ENCODE measurements at places on chromosomes 5 and 9.

- no peak for DNase-seq
Measured at GRCh38 chr5:179800696-179801201, 5.9 kb downstream of the MGAT4B start.

GRCh38 chr5:139650689-139651042 is 2.5 kb downstream of the CXXC5 start:
- DNase-seq = no peak

GRCh38 chr5:53080271-53080670 is 29.3 kb downstream of the MOCS2 start:
- DNase-seq = no peak

- no peak for DNase-seq
Measured at GRCh38 chr9:94490465-94490864, 64.4 kb upstream of the PCAT7 start.

- DNase-seq = no peak
Measured at GRCh38 chr9:2407450-2407849, 214.1 kb upstream of the VLDLR start.

DNA sequence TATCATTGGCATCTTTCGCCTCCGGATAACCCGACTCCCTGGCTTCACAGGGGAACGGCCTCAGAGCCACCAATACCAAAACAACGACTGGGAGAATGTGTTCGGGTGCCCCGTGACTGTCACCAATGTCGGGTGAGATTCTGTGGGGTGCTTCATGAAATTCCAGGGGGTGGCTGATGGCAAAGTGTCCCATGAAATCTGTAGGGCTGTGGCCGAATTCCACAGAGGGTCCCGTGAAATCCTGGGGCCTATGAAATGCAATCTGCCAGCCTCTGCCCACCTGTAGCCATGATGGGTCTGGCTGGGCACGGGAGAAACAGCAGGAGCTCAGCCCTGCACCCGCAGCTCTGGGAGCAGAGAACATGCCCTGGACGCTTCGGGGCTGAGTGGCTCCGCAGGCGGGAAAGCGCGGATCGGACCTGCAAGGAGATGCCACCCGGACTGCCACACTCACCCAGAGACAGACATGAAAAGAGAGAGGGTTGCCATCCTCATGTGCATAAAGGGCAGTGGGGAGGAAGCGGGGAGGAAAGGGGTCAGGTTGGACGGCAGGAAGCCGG is 192.4 kb downstream of the OLFM1 start:
- no peak for DNase-seq

GRCh38 chr5:73694089-73694488 is 68.1 kb downstream of the ARHGEF28 start:
- no peak for DNase-seq

GRCh38 chr5:55141945-55142690 is 17.9 kb upstream of the GPX8 start:
- DNase-seq = no peak

DNA sequence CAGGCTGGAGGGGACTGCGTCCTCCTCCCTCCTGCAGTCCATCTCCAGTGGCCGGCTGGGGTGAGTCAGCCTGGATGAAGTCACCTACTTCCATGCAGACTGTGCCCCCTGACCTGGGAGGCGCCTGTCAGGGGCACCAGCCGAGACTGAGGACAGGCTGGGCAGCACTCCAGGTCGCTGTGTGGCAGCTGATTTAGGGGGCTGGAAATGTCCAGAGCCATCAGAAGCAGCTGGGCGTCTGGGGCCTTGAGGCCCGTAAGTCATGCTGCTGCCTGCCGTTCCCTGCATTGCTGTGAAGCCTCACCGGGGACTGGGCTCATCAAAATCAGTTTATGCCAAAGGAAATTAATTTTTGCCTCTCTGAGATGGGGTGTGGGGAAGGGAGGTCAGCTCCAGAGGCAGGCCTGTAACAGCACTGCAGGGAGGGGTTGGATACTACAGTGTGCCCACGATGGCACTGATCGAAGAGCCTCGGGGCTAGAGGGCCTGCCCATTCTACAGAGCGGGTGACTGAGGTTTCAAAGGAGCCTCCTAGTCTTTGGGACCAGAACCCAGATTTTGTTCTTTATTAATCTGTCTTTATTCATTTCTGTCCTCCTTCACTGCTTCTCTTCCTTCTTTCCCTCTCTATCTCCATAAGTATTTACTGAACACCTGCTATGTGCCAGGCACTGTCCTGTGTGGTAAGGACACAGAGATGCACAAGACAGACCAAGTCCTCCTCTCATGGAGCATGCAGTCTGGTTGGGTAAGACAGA is 70.4 kb upstream of the PSD2 start:
- DNase-seq = no peak

GRCh38 chr5:39760385-39761198 is 335.8 kb upstream of the DAB2 start:
- no peak for DNase-seq

- no peak for DNase-seq
Measured at GRCh38 chr5:176618783-176619182, 8.8 kb upstream of the GPRIN1 start.

GRCh38 chr9:18487611-18488010 is 13.7 kb downstream of the ADAMTSL1 start:
- DNase-seq = no peak

- peak; percentile 9 for DNase-seq
Measured at GRCh38 chr5:128213340-128213739, 129.8 kb downstream of the SLC12A2 start.

- peak; percentile 79 for DNase-seq
Measured at GRCh38 chr5:51383131-51384121, at the start of gene ISL1. Gene ISL1, plus strand, starts transcription at chr5:51383448. Its CDS starts 224 bp downstream, at chr5:51383672.

- peak; percentile 70 for DNase-seq
Measured at GRCh38 chr5:128782446-128782845, 182.8 kb upstream of the SLC27A6 start.

GRCh38 chr9:37784291-37784615 is 611 bp downstream of the EXOSC3 start:
- DNase-seq = no peak

GRCh38 chr5:132283423-132284043 is 10.7 kb upstream of the SLC22A4 start:
- DNase-seq = peak; percentile 58

DNA sequence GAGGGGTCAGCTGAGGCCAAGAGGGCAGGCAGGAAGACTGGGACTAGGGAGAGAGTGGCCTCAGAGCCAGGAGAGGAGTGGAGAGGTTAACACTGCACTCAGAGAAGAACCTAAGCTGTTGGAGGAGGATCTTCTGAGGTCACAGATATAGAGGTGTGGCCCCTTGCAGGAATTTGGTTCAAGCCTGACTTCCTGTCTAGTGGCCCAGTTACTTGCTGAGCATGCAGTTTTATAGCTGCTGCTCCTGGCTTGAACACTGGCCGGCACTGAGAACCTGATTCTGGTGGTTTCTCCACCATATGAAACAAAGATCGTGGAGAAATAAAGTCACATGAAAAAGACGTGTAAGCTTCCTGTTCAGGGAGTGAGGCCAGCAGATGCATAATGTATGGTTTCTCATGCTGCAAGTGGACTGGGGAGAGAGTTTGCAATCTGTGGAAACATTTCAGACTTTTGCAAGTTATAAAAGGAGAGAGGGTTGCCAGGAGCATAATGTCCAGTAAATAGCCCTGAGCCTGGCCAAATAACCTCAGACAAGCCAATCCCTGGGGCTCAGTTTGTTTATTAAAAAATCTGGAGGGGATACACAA is 82.6 kb downstream of the GALNT10 start:
- no peak for DNase-seq

GRCh38 chr9:120622790-120623189 is 42.8 kb upstream of the CDK5RAP2 start:
- DNase-seq = no peak

GRCh38 chr9:132062806-132063205 is 16.9 kb downstream of the MED27 start:
- DNase-seq = no peak

GRCh38 chr5:170746075-170746960 is 37.2 kb upstream of the GABRP start:
- DNase-seq = no peak

GRCh38 chr5:80189201-80189600 is 66.6 kb downstream of the SERINC5 start:
- no peak for DNase-seq

- no peak for DNase-seq
Measured at GRCh38 chr9:131874447-131874846, 134.6 kb upstream of the RAPGEF1 start.

DNA sequence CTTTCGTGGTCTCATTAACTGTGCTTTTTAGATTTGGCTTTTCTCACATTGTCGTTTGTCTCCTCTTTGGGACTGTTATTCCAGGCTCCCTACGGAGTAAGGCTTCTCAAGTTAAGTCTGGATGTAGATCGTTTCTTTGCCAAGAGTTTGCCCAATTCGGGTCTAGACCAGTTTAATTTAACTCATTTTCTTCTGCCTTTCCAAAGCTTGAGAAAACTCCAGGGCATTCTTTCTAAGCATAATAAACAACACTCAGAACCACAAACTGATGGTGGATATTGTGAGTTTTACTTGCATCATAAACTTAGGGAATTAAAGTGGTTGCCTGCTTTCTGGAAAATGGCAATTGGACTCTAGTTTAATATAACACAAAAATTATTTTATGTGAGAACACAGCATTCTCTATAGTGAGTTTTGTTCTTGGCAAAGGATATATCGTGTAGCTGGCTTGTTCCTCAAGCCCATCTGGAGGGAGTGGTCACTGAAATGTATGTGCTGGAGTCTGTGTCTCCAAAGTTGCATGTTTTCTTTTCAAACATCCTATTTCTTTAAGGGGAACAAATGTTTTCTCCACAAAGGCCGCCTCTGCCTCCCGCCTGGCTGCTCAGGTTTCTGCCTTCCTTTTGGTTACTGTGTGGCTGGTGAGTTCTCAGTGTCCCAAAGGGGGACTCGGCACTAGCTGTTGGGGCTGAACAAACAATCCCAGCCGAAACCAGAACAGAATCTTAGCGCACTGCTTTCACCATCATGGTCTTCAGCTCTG is 211.3 kb upstream of the FBN2 start:
- no peak for DNase-seq
